ENCODE measurements at places on chromosomes 7 and 10.

GRCh38 chr7:32957326-32958045, at the start of gene FKBP9:
Gene FKBP9 (plus strand): TSS chr7:32957440. CDS start chr7:32957574, 134 bp downstream.
- H3K4me3 ChIP-seq: peak within 1 kb of the TSS; percentile 99
- peaks cover 27% of the 10 kb centered on the region for H3K4me1 ChIP-seq
- H3K27me3 ChIP-seq: no peaks in the 10 kb centered on the region
- DNase-seq: peak; percentile 87
- no peaks in the 10 kb centered on the region for H3K36me3 ChIP-seq

DNA sequence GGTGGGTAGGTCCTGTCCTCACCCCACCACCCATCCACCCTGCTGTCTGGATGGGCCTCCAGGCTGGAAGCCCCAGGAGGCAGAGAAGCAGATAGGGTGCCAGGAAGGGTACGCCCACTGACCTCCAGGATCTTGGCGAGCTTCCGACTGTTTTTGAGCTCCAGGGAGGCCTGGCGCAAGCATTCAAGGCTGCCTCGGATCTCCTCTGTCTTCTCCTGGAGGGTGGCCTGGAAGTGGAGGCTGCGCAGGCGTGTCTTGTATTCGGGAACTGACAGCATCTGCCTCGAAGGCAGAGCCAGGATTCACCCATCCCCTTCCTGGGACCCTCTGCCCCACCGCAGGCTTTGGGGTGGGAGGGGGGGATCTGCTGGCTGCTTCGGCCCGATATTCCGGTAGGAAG, 48.4 kb downstream of the GRID2IP start:
- no peaks in the 10 kb centered on the region for H3K27me3 ChIP-seq
- H3K4me1 ChIP-seq: peaks cover 14% of the 10 kb centered on the region
- no peak overlapping the region for H3K27ac ChIP-seq
- H3K4me3 ChIP-seq: peak overlapping the region; percentile 73
- no peaks in the 10 kb centered on the region for H3K36me3 ChIP-seq

DNA sequence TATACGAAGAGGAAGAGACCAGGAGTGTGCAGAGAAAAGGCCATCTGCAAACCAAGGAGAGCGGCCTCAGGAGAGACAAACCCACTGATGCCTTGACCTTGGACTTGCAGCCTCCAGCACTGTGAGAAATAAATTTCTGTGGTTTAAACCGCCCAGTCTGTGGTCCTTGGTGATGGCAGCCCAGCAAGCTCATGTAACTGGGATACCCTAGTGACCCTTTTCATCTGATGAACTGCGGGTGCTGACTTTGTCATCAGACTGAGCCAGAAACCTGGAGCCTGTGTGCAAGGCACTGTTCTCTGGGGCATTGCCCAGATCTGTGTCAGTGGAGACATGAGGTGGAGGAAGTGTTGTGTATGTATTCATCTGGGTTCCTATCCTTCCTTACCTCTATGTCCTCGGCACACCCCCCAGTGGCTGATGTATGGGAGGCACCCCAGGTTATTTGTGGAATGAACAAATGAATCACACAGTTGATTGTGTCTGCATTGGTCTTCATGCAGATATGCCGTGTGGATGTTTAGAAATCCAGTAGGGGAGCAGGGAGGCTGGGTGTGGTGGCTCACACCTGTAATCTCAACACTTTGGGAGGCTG, 64.5 kb upstream of the BTBD16 start:
- H3K36me3 ChIP-seq: peaks cover 21% of the 10 kb centered on the region
- H3K27me3 ChIP-seq: no peaks in the 10 kb centered on the region
- DNase-seq: no peak
- H3K27ac ChIP-seq: no peak overlapping the region

DNA sequence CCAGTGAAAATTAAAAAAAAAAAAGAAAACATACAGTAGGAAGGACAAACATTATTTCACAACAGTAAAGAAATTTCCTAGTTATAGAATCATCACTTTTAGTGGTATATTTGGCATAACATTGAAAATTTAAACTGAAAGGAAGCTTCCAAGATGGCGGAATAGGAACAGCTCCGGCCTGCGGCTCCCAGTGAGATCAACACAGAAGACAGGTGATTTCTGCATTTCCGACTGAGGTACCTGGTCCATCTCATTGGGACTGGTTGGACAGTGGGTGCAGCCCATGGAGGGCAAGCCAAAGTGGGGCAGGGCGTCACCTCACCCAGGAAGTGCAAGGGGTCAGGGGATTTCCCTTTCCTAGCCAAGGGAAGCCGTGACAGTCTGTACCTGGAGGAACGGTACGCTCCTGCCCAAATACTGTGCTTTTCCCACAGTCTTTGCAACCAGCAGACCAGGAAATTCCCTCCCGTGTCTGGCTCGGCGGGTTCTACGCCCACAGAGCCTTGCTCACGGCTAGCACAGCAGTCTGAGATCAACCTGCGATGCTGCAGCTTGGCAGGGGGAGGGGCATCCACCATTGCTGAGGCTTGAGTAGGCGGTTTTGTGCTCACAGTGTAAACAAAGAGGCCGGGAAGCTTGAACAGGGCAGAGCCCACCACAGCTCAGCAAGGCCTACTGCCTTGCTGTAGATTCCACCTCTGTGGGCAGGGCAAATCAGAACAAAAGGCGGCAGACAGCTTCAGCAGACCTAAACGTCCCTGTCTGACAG, 19.4 kb downstream of the PON3 start:
- no peaks in the 10 kb centered on the region for H3K36me3 ChIP-seq
- no peak for DNase-seq
- no peak overlapping the region for H3K27ac ChIP-seq
- no peaks in the 10 kb centered on the region for H3K4me1 ChIP-seq
- H3K27me3 ChIP-seq: no peaks in the 10 kb centered on the region
- H3K4me3 ChIP-seq: no peak overlapping the region

- H3K36me3 ChIP-seq: no peaks in the 10 kb centered on the region
- no peak overlapping the region for H3K27ac ChIP-seq
- no peaks in the 10 kb centered on the region for H3K4me1 ChIP-seq
- H3K27me3 ChIP-seq: no peaks in the 10 kb centered on the region
Observed at GRCh38 chr10:21213381-21213780, 312.1 kb downstream of the SKIDA1 start.

DNA sequence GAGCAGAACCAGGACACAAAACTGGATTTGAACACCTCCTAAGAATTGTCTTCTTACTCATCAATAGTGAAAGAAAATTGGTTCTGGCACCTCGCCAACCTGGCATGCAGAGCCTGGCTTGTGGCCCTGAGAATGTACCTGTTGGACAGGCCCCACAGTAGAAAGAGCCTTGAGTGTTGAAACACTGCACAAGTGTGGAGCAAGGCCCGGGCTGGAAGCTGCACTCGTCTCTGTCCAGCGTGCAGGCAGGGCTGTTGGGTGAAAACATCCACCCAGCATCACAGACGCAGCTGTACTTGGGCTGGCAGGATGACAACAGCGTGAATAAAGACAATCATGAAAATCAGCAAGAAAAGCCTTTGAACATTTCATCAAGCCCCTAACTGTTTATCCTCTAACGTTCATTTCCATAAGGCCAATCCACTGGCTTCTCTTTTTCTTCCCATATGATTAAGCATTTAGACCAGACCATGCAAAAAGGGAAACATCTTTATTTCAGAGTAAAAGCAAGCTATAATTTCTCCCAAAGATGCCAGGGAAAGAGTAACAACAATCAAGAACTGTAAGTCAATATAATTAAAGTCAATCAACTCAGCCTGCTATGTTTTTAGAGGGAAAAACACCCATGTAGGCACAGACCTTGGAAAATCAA, 15.6 kb downstream of the CUBN start:
- H3K4me1 ChIP-seq: peaks cover 3% of the 10 kb centered on the region
- no peak overlapping the region for H3K27ac ChIP-seq
- H3K27me3 ChIP-seq: no peaks in the 10 kb centered on the region
- H3K36me3 ChIP-seq: no peaks in the 10 kb centered on the region

DNA sequence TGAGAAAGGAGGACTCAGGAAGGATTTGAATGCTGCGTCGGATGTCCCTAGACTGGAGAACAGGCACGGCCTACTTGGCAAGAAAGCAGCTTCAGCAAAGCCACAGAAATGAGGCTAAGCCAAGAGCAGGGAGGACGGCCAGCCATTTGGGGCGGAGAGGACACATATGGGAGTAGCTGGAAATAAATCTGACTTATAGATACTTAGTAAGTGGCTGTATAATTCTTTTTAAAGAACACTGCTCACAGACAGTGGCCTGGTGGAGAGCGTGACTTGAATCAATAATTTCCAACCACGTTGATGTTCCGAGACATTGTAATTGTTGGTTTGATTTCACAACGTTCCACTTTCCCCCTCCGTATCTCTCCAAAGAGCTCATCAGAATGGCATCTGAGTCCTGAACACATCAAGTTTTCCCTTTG, 67.7 kb upstream of the JCAD start:
- peak overlapping the region; percentile 41 for H3K27ac ChIP-seq
- H3K36me3 ChIP-seq: no peaks in the 10 kb centered on the region

DNA sequence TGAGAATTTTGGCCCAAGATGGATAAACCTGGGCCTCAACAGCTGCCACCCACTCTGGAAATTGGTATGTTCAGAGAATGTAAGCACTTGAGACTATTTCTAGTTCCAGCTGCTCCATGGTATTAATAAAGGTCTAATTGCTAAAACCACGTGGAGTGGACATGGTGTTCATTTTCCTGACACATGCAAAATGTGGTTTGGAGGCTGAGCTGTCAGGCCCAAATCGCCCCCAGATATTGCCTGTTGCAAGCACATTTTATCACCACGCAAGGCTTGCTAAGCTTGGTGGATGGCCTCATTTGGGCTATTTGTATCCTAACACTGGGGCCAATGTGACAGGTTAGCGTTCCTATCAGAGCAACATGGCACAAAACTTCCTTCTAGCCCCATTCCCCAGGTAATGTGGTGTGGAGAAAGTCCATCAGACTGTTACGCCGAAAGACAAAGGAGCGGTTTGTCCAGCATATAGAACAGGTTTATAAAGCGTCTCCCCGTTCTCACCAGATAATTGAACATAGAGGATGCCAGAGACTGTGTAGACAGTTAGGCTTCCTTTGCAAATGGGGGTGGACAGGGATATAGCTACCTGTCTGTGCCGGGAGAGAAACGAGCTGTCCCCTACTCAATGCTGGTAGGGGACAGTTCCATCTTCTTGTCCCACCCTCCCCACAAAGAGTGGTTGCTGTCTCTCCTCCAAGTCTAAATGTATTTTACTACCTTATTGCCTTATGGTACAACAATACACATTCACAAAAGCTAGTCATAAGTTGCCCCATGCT, 78.0 kb upstream of the ANKRD1 start:
- no peaks in the 10 kb centered on the region for H3K27me3 ChIP-seq
- no peak for DNase-seq
- H3K4me3 ChIP-seq: no peak overlapping the region
- H3K27ac ChIP-seq: no peak overlapping the region
- H3K36me3 ChIP-seq: no peaks in the 10 kb centered on the region
- H3K4me1 ChIP-seq: no peaks in the 10 kb centered on the region

DNA sequence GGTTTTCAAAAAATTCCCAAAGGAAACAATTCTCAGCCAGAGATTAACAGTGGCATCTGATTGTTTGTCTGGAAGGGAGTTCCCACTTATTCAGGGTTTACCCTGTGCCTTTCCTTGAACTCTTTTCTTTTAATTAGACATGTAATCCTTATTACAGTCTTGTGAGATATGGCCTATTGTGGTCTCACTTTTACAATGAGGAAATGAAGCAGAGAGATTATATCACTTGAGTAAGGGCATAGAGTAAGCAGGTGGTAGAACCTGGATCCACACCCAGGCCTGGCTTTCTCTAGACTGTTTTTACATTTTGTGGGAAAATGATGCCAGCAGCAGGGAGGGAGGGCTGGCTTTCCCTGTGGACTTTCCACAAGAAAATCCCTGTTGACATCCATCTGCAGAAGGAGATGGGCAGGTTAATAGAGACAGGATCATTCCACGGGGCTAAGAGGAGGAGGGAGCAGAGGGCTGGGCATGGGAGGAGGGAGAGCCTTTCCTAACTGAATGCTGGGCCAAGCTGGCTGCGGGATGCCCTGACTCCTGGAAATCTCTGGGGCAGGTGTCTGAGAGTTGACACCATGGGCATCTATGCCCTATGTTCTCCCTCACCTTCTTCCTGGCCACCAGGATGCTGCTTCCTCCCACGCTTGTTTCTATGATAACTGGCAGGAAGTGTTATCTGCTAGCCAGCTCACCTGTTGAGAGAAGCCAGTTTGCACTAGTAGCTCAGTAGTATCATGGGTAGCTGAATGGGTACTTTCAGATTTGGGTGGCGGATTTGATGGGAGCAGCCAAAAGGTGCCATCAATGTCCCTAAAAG, 28.7 kb upstream of the ARHGAP22 start:
- no peaks in the 10 kb centered on the region for H3K36me3 ChIP-seq
- no peak overlapping the region for H3K4me3 ChIP-seq
- no peak overlapping the region for H3K27ac ChIP-seq
- peaks cover 3% of the 10 kb centered on the region for H3K4me1 ChIP-seq
- H3K27me3 ChIP-seq: no peaks in the 10 kb centered on the region
- no peak for DNase-seq

DNA sequence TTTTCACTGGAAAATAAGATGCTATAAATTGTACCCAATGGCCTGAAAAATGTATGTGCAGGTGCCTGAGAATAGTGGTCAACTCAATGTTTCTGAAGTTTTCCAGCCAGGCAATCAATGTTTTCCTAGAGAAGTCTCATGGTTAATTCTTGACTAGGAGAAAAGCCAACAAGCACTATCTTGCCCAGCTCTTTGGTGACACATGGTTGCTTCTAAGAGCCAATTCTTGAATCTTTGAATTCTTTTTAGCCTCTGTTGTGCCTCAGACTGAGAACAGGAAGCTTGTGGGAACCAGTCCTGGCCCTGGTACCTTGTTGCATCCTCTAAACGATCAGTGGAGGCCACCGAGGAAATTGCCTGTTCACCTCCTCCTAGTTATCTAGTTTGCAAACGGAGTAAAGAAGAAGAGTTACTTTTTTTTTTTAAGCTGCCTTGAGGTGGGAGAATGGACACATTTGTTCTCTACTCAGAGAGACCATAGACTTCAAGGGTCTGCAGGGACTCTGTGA, 144.0 kb upstream of the MKLN1 start:
- DNase-seq: no peak
- H3K4me1 ChIP-seq: no peaks in the 10 kb centered on the region
- no peaks in the 10 kb centered on the region for H3K36me3 ChIP-seq
- no peak overlapping the region for H3K27ac ChIP-seq
- no peaks in the 10 kb centered on the region for H3K27me3 ChIP-seq

- peaks cover 4% of the 10 kb centered on the region for H3K27me3 ChIP-seq
- no peaks in the 10 kb centered on the region for H3K36me3 ChIP-seq
- no peaks in the 10 kb centered on the region for H3K4me1 ChIP-seq
- no peak overlapping the region for H3K4me3 ChIP-seq
- no peak for DNase-seq
- no peak overlapping the region for H3K27ac ChIP-seq
Observed at GRCh38 chr10:78351809-78352208, 318.1 kb downstream of the RPS24 start.

DNA sequence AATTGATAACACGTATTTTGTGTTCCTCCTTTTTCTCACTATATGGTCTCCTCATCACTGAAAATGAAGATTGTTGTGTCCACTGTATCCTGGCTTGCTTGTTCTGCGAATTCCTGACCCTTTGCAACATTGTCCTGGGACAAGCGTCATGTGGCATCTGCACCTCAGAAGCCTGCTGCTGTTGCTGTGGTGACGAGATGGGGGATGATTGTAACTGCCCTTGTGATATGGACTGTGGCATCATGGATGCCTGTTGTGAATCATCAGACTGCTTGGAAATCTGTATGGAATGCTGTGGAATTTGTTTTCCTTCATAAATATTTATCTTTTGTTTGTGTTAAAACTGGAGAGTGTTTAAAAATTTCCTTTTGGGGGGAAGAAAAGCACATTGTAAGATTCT, 93.7 kb downstream of the MDFIC start:
- no peaks in the 10 kb centered on the region for H3K27me3 ChIP-seq
- peaks cover 5% of the 10 kb centered on the region for H3K36me3 ChIP-seq
- H3K4me1 ChIP-seq: no peaks in the 10 kb centered on the region
- H3K4me3 ChIP-seq: no peak overlapping the region
- H3K27ac ChIP-seq: no peak overlapping the region

GRCh38 chr7:141014125-141014523, 628 bp downstream of the MRPS33 start:
- peaks cover under 1% of the 10 kb centered on the region for H3K27me3 ChIP-seq
- H3K4me1 ChIP-seq: peaks cover 24% of the 10 kb centered on the region
- peak overlapping the region; percentile 84 for H3K27ac ChIP-seq
- DNase-seq: no peak
- H3K4me3 ChIP-seq: peak overlapping the region; percentile 64

All from suprapubic skin (tissue), 4 donors.